Activated B cell treated with CpG ODN at 0.5 μM for 24 hours (primary cell): ENCODE measurements at places on chromosomes 5 and 9.

- no peaks in the 10 kb centered on the region for H3K4me1 ChIP-seq
- no peaks in the 10 kb centered on the region for H3K27me3 ChIP-seq
- no peak overlapping the region for H3K27ac ChIP-seq
- peaks cover 25% of the 10 kb centered on the region for H3K36me3 ChIP-seq
- H3K4me3 ChIP-seq: no peak overlapping the region
- DNase-seq: no peak
Observed at GRCh38 chr5:58452566-58453258, 7.2 kb downstream of the PLK2 start.

GRCh38 chr5:134794082-134794481 is 35.5 kb downstream of the DDX46 start:
- H3K4me3 ChIP-seq: no peak overlapping the region
- H3K36me3 ChIP-seq: peaks cover 86% of the 10 kb centered on the region
- no peak overlapping the region for H3K27ac ChIP-seq

DNA sequence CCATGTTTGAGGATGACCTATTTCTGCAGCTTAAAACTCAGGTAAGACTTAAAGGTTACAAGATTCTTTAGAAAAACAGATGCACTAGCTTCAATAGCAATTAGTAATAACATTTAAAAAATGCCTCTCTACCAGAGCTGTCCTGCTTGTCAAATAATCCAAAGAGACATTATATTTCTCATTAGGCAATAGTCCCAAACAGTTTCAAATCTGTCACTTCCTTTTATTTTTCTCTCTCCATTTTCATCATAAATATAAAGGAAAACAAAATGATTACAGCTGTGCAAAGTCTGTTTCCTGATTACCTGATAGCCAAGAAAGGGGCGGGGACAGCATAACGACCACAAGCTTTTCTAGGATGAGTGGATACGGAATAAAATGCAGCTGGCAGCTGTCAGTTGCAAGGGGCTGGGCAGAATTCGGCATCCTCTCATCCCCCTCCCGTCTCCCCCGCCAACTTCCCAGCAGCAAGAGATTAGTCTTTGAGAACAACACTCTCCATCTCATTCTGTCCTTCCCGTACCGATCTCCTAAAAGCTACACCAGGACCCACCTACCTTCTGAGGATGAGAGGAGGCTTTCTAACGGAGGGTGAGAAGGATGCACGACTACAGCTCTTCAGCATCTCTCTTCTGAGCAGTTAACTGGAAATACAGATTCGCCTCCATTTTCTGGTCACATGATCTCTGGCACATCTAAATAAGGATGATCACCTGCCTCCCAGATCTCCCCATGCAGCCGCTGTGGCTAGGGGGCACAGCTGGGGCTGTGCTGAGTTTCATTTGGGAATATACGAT is 72.5 kb upstream of the PCA3 start:
- peaks cover 37% of the 10 kb centered on the region for H3K27me3 ChIP-seq
- H3K27ac ChIP-seq: no peak overlapping the region
- DNase-seq: no peak
- no peaks in the 10 kb centered on the region for H3K36me3 ChIP-seq
- H3K4me1 ChIP-seq: peaks cover 6% of the 10 kb centered on the region
- H3K4me3 ChIP-seq: peak overlapping the region; percentile 77

GRCh38 chr5:72920690-72921502 is 34.9 kb upstream of the FCHO2 start:
- no peak for DNase-seq
- H3K36me3 ChIP-seq: no peaks in the 10 kb centered on the region
- no peak overlapping the region for H3K27ac ChIP-seq
- H3K4me3 ChIP-seq: no peak overlapping the region
- H3K4me1 ChIP-seq: no peaks in the 10 kb centered on the region

- no peak for DNase-seq
- peaks cover 7% of the 10 kb centered on the region for H3K27me3 ChIP-seq
- H3K27ac ChIP-seq: no peak overlapping the region
- H3K36me3 ChIP-seq: no peaks in the 10 kb centered on the region
- no peak overlapping the region for H3K4me3 ChIP-seq
- H3K4me1 ChIP-seq: no peaks in the 10 kb centered on the region
Observed at GRCh38 chr5:146049704-146050026, 55.7 kb downstream of the PLAC8L1 start.

- peaks cover 2% of the 10 kb centered on the region for H3K36me3 ChIP-seq
- H3K4me1 ChIP-seq: peaks cover 14% of the 10 kb centered on the region
- no peak overlapping the region for H3K4me3 ChIP-seq
- no peak for DNase-seq
Observed at GRCh38 chr9:128782669-128783068, 4.4 kb upstream of the TBC1D13 start.

DNA sequence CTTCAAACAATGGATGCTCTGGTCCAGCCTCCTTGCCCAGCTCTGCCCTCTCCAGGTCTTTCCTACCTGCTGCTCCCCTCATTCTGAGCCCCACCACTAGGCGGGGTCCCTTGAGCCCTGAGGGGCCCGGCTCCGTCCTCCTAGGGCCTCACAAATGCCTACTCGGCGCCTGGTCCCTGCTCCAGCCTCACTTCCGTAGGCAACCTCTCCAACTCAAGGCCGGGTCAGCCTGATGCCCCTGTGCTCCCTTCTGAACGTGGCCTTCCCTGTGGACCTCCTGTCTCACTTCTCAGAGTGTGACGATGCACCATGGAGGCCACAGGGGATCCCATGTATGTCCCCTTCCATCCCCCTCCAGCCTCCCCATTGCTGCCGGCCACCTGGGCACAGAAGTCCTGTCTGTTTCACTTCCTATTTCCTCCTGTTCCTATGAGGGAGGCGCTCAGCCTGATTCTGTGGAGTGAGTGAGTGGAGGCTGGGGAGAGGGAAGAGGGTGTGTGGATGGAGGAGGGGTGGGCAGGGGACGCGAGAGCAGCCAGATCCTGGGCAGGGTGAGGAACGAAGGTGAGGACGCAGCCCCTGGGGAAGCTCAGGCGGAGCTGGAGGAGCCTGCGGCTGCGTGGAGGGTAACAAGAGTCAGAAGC is 127.2 kb upstream of the FAM120A start:
- H3K4me3 ChIP-seq: no peak overlapping the region
- peaks cover 13% of the 10 kb centered on the region for H3K27me3 ChIP-seq
- no peaks in the 10 kb centered on the region for H3K4me1 ChIP-seq
- H3K36me3 ChIP-seq: no peaks in the 10 kb centered on the region
- no peak overlapping the region for H3K27ac ChIP-seq

DNA sequence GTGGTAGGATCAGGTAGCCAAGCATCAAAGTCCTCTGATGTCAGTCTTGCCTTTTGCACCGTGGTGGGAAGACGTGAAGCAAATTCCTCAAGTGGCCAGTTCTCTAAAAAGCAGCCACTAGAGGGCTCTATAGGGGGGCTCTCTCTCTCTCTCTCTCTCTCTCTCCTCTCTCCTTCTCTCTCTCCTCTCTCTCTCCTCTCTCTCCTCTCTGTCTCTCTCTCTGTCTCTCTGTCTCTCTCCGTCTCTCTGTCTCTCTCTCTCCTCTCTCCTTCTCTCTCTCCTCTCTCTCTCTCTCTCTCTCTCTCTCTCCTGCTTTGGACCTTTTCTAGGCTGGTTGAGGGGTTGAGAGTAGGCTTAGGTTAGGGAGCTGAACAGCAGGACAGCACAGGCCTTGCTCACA is 13.9 kb upstream of the OSMR start:
- no peak overlapping the region for H3K27ac ChIP-seq
- H3K4me1 ChIP-seq: no peaks in the 10 kb centered on the region
- peaks cover 8% of the 10 kb centered on the region for H3K27me3 ChIP-seq
- no peak for DNase-seq
- H3K4me3 ChIP-seq: no peak overlapping the region
